ENCODE measurements at places on chromosomes 6 and 20.

DNA sequence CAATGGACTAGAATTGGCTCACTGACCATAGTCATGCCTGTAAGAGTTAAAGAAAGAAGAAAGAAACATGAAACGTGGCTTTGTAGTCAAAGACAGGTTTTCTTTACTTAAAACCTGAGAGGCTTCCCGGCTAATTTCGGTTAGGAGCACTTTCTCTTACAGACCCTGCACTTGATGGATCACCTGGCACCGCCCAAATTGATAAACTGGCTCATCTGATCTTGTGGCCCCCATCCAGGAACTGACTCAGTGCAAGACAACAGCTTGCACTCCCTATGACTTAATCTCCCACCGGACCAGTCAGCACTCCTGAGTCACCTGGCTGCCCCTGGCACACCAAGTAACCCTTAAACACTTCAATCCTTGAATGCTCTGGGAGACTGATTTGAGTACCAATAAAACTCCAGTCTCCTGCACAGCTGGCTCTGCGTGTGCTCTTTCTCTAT is 12.3 kb downstream of the TMEM14B start:
- no peak for DNase-seq

DNA sequence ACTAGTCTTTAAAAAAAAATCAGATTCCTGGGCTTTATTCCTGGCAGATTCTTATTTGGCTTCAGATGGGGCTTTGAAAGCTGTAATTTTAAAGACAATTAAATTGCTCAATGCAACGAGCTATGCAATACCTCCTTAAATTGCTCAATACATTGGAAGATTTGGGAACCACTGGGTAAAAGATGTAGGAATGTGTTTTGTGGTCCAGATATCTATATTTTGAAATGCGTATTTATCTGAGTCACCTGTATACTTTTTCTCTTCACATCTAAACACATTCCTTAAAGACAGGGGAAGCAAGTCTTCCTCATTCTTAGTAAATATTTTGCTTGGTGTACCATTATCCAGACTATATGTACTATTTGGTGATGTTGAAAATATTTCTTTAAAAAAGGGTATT is 29.6 kb upstream of the MAP7 start:
- DNase-seq: no peak

DNA sequence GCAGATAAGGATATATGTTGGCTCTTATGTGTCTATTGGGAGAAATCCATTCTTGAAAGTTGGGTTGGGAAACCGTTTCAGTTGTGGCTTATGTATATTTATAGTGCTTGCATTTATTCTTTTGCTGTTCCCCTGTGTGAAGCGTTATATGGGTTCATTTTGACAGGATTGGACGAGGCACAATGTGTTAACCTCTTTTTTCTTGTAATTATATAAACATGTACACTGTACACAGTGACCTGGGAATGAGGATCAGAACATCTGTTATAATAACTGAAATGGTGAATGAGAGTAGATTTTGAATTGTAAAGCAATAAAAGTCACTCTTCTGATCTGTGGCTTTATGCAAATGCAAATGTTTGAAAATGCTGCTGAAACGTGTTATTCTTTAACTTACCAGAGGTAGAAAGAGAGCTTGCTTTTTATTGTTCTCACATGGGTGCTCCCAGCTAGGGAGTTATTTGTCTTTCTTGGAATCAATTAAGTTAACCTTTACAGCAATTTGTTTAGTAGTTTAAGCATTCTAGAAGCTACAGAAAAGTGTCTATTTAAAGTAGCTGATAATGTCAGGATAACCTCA is 213.7 kb downstream of the GRIK2 start:
- DNase-seq: no peak

DNA sequence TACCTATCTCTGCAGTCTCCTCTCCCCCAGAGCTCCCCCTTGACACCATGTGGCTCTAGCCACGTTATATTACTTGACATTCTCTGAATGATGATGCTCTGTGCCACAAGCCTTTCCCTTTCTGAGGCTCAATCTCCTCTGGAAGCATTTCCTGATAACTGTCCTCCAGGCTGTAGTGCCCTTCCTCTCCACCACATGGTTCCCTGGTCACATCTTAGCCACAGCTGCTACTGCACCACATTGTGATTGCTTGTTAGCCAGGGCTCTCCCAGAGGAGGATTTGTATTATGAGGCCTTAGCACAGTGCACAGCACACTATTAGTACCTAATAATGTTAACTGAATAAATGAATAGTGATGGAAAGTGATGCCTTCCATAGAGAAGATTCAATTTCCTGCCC is 63.9 kb upstream of the RCAN2 start:
- no peak for DNase-seq

DNA sequence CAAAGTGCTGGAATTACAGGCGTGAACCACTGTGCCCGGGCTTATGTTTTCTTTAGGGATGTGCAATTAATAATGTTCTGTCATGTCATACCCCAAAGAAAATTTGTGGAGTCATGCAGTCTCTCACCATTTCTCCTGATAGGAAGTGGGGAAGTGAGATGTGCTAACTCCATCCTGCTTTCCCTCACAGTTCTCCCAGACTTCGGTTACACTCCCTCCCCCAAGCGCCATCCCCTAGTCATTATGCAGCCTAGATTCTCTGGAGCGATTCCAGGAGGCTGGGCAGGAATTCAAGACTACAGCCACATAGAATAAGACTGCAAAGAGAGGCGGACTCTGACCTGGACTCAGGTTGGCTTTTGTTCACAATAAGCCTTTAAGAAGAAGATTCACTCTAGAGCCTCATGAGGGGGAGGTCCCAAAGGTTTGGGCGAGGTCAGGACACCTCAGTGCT is 271.4 kb downstream of the ALDH8A1 start:
- DNase-seq: no peak

GRCh38 chr6:30150671-30151395 is 10.2 kb downstream of the TRIM10 start:
- DNase-seq: no peak

DNA sequence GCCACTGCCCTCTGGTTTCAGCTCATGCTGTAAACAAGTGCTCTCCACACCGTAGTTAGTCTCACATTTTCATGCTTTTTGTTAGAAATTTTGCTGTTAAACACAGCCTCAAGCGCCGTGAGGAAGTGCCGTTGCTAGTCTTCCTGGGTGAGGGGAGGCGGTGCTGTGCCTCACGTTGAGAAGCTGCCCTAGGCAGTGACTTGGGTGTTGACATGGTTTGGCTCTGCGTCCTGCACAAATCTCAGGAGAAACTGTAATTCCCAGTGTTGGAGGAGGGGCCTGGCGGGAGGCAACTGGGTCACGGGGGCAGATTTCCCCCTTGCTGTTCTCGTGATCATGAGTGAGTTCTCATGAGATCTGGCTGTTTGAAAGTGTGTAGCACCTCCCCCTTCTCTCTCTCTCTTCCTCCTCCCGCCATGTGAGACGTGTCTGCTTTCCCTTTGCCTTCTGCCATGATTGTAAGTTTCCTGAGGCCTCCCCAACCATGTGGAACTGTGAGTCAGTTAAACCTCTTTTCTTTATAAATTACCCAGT is 95.8 kb downstream of the ERMARD start:
- no peak for DNase-seq

GRCh38 chr6:158316022-158316421 is 3.8 kb downstream of the TULP4 start:
- no peak for DNase-seq

- no peak for DNase-seq
Measured at GRCh38 chr6:69005199-69005598, 370.1 kb downstream of the ADGRB3 start.

- peak; percentile 30 for DNase-seq
Measured at GRCh38 chr20:48716086-48716485, 111.7 kb downstream of the PREX1 start.

- no peak for DNase-seq
Measured at GRCh38 chr6:127969701-127970100, 68.8 kb upstream of the THEMIS start.

DNA sequence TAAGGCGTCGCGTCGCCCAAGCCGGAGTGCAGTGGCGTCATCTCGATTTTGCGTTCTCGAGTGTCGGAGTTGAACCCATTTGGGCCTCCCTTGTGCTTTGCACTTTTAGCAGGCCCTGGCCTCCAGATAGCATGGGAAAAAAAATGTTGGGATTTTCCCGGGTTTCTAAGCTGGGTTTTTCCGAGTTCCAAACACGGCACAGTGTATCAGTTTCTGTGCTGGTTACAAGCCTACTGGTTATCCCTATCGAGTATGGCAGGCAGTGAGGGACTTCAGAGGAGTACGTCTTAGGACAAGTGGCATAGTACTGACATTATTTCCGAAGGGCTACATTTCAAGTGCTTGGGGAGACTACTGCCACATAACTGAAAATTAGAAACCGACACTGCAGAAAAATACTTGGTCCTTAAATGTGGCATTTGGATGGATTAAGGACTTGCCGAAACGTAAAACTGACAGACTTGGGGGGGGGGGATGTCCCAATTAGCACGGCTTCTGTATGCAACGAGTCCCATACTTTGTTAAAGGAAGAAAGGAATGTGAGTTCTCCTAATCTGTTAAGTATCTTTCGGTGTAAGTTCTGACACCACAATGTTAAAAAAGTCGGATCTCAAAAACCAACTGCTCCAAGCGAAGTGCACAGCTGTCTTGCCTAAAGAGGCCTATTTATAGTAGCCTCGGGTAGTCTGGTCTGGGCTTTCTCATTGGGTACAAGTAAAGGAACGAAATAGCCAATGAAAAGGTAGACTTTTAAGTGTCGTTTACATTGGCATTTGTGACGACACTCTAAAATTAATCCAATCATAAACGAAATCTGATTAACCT is 70.2 kb downstream of the HFE start:
- peak; percentile 50 for DNase-seq

GRCh38 chr6:35924146-35924545 is 3.2 kb upstream of the SRPK1 start:
- DNase-seq: no peak

GRCh38 chr6:90003069-90003795 is 109.0 kb downstream of the GJA10 start:
- DNase-seq: no peak

GRCh38 chr6:166007349-166008263 is 160.0 kb downstream of the TBXT start:
- DNase-seq: no peak

DNA sequence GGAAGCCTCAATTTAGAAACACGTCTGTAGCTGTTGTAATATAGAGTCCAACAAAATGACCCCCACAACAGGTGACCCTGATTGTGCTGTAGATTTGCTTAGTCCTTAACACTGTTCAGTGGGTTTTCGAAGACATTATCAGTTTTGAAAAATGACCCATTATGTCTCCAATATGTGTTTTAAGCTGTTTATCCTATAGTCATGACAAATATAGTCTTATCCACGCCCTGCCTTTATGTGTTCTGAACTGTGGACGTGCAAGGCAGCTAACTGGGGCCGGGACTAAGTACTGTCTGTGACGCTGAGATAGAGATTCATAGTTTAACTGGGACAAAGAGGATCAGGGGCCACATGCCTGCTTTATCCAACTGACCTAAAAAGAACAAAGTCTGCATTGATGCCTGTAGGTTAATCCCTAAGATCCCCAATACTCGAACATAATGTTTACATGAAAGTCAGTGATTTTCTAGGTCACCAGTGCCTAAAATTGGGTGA is 192.4 kb downstream of the CD83 start:
- no peak for DNase-seq

GRCh38 chr6:145026267-145026679 is 709.0 kb downstream of the EPM2A start:
- no peak for DNase-seq

GRCh38 chr6:111601886-111602285 is 3.8 kb downstream of the TRAF3IP2 start:
- DNase-seq: no peak

DNA sequence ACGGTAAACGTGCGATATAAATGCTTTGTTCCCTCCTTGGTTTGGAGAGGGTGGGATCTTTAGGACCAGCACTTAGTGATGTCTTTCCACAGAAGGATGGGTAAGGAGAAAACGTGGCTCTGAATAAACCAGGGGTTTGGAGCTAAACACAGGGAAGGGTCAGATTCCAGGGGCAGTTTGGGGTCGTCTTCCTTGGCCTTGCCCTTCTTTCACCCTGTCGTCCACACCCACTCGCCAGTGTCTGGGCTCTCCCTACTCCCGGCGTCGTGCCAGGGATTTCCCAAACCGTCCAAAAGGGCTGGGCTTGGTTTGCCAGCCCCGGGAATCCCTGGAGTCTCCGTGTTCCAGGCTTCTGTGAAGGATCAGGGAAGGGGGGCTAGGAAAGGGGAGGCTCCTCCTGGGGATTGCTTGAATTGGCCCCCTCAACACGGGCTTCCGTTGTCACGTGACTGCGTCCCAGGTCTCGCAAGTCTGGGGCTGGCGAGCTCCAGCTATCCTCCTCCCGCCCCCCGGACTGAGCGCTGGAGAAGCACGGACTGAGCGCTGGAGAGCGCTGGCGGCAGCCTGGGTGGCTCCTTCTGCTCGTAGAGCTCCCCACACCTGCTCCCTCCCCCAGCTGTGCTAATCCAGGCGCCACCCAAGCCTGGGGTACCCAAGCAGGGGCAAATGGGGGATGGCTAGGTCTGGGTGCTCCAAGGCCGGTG is 9.4 kb upstream of the ARMC12 start:
- DNase-seq: no peak

DNA sequence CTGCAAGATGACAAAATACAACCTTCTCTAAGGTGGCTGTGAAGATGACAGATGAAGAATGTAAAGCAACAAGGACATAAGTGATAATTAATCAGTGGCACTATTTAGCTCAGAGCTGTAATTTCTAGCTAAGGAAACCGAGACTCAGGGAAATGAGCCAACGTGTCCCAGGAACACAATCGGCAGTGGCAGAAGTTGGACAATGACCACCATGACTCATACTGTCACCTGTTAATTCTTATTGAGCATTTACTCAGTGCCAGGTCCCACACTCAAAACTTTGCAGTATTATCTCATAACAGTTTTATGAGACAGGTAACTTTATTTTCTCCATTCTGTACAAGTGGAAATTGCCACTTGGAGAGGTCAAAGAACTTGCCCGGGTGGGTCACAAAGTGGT is 55.8 kb downstream of the LAMA4 start:
- no peak for DNase-seq

DNA sequence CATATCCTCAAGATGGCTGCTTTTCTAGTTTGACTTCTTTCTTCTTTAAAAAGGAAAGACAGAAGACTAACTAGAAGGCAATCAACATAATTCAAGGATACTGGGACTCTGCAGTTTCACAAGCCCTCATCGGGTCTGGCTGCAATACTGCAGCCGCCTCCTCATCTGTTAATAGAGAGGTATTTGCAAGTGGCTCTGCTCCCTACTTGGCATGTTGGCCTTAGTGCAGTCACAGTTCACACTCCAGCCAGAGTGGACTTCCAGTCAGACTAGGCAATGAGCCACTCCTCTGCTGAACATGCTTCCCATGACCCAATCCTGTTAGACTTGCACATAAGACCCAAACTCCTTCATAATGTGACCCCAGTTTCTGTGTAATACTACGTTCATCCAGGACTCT is 141.9 kb upstream of the ENPP5 start:
- DNase-seq: no peak

GRCh38 chr6:104525677-104526322 is 333.9 kb downstream of the HACE1 start:
- peak; percentile 57 for DNase-seq

- DNase-seq: no peak
Measured at GRCh38 chr6:52109171-52109571, 21.8 kb upstream of the PKHD1 start.

GRCh38 chr6:99588618-99589289 is 17.9 kb upstream of the PRDM13 start:
- DNase-seq: peak; percentile 47

- no peak for DNase-seq
Measured at GRCh38 chr20:55140631-55141030, 665.2 kb downstream of the DOK5 start.
